ENCODE measurements at places on chromosomes 6 and 20.
A peak's percentile ranks its signal among the peaks of the same experiment; 100 is the strongest.

DNA sequence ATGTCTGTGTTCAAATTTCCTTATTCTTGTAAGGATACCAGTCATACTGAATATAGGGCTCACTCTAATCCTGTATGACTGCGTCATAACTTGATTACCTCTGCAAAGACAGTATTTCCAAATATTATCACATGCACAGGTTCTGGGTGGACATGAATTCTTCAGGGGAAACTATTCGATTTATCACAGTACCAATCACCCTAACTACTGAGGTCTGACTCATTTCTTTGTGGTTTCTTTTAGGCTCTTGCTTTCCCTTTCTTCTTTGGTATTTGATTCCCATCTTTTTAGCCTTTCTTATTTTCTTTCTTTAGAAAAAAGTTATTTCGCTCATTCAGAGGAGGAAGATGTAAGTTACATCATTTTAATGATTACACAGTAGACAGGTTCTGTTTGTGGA, 40.3 kb upstream of the TBX18 start:
- no peak for DNase-seq

DNA sequence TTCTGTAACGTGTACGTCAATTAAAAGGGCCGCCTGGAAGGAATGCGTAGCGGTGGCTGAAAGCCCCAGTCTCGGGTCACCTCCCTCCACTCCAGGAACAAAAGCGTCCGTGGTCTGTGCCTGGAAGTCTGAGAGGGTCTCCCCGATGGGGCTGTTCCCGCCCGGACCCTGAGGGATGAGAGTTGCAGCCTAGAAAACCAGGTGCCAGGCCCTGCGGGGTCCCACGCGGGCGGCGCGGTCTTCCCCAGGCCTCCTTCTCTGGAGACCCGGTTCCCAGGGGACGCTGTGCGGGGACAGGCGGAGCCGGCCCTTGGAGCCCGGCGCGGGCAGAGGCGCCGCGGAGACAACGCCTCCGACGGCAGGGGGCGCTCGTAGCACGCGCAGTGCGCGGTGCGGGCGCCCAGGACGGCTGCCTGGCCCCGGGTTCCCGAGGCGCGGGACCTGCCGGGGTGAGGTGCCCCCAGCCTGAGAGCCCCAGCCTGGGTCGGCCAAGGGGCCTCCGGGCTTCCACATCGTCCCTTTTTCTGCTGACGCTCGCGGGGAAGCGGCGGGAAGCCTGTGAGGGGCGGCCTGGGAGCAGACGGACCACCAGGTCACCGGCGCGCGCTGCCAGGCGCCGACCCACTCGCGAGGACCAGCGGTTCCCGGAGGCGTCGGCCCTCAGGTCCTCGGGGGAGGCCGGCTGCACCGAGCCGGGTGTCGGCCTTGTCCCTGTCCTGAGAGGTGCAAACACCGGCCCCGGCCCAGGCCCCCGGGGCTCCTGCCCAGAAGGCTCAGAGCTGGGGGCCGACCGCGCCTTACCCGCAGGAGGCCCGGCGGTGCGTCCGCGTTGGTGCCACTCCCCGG, 5.3 kb upstream of the FOXC1 start:
- DNase-seq: no peak

DNA sequence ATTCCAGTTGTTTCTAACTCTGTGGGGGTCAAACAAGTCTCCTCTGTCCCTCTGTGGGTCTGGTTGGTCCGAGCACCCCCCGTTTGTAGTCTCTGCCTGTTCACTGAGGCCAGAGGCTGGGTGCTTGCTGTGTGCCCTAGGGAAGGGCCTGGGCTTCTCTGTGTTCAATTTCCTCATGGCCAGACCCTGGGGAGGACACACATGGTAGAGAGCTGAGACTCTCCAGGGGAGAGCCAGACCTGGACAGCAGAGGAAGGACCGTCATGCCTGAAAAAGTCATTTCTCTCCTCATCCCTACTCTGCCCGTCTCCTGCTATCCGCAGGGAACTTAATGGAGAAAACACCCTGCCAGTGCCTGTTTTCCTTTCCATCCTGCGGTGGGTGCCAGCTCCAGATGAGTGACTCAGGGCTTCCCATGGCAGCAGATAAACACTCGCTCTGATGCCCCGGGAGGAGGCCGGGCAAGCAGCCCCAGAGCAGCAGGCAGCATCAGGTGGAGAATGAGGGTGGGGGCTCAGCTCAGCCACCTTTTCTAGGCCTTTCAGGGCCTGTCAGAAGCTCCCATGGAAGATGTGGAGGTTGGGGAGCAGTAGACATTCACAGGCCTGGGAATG, 51.9 kb downstream of the SNAI1 start:
- no peak for DNase-seq

DNA sequence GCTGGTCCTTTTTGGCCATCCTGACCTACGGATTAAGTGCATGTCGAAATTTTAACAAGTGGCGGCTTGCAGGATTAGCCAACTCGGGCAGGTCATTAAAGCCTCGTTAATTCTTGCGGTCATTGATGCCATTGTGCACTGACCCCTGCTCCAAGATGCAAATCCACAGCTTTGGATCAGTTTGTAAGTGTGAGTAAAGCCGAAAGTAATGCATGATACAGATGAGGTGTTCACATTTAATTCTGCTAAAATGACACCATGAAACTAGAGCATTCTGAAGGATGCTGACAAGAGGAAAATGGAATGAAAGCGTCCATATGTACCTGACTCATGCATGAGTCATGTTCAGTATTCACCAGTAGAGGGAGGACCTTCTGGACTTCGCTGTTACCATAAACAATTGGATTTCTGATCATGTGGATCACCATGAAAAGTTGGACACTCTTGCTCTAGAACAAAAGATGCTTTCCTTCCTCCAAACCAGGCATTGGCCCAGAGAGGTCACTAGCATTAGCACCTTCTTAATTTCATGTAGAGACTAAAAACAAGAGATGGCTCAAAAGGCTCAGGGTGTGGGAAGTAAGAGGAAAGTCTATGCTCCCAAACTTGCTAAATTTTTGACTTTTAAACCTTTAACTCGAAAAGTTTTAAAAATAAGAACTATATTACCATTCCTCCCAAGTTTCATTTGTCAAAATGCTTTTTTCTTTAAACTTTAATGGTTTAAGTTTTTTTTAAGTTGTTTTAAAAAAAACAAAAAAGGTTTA, 48.0 kb downstream of the MUC22 start:
- no peak for DNase-seq

- DNase-seq: peak; percentile 85
Measured at GRCh38 chr20:47360297-47361056, 4.0 kb upstream of the ZMYND8 start.

- DNase-seq: no peak
Measured at GRCh38 chr6:131212024-131212423, 76.8 kb downstream of the AKAP7 start.

GRCh38 chr6:33177552-33178446, 14.5 kb downstream of the COL11A2 start:
- no peak for DNase-seq
